ENCODE measurements at places on chromosomes 5 and 9.

GRCh38 chr9:36632892-36633291, 60.2 kb downstream of the MELK start:
- DNase-seq, result no peak

DNA sequence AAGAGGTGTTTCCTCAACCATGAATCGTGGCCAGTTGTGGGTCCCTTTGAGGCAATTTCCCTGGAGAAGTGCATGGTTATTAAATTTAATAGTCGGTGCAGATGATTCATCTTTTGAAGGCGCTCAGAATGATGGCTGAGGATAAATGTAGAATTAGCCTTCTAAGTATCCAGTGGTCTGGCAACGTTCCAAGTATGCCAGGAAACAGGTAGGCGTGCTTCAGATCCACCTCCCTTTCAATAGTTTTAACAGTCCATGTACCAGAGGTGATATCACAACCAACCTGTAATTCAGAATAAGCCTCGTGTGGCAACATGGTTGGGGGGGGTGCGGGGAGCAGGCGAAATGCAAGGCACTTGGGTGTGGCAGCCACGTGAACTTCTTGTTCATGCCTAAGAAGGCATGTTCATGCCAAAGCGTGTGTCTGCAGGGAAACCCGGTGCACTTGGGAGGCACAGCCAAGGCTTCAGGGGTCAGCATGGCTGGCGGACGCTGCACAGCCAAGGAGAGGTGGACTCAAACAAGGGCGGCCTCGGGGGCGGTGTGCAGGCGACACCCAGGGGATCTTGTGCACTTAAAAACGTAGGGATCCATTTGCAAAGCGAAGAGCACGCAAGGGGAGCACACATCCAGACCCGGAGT, 5.2 kb upstream of the NKD2 start:
- DNase-seq, result no peak

DNA sequence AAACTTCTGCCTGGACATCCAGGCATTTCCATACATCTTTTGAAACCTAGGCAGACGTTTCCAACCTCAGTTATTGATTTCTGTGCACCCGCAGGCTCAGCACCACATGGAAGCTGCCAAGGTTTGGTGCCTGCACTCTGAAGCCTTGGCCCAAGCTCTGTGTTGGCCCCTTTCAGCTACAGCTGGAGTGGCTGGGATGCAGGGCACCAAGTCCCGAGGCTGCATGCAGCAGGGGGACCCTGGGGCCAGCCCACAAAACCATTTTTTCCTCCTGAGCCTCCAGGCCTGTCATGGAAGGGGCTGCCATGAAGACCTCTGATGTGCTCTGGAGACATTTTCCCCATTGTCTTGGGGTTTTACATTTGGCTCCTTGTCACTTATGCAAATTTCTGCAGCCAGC, 49.9 kb downstream of the NFX1 start:
- no peak for DNase-seq

DNA sequence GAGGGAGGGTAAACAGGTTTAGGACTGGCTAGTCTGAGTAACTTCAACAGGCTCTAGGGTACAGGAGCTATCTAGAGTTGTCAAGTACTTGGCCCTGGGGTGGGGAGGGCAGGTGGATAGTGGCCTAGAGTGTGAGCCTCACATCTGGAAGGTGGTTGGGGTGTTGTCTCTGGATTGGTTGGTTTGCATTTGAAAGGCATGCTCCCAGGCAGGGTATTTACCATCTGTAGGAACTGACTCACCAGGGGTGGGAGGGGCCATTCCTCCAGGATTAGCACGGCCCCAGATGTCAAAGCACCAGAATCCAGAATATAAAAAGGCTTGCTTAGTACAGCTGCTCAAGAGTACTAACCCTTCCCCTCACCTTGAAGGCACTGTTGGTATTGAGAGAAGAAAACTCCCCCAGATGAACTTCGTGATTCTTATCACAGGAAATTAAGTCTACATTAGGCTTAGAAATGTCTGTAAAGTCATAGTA, 193.3 kb downstream of the NTRK2 start:
- DNase-seq, result no peak

DNA sequence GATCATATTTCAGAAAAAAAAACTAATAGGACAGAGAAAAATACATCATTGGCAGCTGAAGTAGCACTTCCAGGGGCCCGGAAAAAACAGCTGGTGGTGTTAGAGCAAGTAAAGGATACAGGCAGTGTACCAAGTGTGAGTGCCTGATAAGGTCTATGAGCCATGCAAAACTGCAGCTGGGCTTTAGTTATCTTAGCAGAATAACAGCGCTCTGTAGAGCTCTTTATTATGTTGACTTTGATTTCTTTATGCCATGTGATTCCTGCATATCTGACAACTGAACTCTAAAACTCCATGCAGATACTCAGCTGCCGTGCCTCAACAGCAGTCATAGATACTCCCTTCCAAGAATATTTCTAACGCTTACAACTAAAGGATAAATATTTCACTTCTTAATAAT, 119.5 kb downstream of the CAAP1 start:
- DNase-seq, result no peak

- DNase-seq, result no peak
Measured at GRCh38 chr5:11905206-11905605, 960 bp upstream of the CTNND2 start.

- no peak for DNase-seq
Measured at GRCh38 chr5:31880449-31880848, 241.5 kb downstream of the PDZD2 start.

- no peak for DNase-seq
Measured at GRCh38 chr9:131395157-131396098, 1.5 kb downstream of the PRRC2B start.

DNA sequence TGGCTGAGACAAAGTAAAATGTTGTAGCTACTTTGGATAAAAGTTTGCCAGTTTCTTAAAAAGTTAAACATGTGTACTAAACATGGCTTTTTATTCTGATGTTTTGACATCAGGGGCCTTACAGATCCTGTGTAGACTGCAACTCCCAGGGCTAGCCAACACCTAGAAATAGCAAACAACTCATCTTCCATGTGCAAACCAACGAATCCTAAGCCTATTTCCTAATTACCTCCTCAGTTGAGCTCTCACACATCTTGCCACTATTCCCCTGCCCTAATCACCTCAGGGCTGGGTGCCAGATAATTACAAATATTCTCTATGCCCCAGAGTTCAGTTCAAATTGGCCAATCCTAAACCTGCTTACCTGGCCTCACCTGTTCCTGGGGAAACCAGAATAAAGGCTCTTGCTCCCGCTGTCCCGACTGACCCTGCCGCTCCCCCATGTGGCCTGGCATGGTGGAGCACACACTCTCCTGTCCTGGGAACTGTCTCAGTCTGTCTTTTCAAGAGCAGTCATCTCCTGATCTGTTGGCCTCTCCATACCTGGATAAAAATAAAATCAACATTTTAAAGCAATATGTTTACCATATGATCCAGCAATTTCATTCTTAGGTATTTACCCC, 37.1 kb upstream of the FAM169A start:
- DNase-seq, result no peak

DNA sequence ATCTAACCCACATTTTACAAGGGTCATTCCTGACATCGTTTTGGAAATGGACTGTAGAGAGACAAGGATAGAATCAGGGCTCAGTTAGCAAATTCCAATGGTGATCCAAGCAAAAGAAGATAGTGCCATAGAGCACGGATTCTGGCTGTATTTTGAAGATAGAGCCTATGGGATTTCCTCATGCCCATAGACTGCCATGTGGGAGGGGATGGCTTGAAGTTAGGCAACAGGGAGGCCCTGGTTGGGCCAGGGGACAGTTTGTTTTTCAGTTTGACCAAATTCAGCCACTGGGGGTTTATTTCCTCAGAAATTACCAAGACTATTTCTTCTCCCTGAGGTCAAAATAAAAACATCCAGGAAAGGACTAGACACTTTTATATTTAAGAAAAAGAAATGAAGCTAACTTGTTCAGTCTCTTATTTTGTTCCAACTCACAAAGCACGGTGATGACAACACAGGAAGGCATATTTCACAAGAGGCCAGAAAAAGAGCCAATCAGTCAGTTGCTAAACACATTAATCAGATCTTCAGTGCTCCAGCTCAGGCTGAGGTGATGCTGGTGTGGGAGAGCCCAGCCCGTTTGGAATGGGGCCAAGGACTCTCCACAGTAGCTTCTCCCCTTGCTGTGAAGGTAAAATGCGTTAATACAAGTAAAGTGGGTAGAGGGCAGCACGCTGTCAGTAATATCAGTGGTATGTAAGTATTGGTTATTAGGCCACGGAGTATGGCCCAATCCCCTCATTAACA, 4.4 kb upstream of the DCTN4 start:
- DNase-seq, result no peak

DNA sequence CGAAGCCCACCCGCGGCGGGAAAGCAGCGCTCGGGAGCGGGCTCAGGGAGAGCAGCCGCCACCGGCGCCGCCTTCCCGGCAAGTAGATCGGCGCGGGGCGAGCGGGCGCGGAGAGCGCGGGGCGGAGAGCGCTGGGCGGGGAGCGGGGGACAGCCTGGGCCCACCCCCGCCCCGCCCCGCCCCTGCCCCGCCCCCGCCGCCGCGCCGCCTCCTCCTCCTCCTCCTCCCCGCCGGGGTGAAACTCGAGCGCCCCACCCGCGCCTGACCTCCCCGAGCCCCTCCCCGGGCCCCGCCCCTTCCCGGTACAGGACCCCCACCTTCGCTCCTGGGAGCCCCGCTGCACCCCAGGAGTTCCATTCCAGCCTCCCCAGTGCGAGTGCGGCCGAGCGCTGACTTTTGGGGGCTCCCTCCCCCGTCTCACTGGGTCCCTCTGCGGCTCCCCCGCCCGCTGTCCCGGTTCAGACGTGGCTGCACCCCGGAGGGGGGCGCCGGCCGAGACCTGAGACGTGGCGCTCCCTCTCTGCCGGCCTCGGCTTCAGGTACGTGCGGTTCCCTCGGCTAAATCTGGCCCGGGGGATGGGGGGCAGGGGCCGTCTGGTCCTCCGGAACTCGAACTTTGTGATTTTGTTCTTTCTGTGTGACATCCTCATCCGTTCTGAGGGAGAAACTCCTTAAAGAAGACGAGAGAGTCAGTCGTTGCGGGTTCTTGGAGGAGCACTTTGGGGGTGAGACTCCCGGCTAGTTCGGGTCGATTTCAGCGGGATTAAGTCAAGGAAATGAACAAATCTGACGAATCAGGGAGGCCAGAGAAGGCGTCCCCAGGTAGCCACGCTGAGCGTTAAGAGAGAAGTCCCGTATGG, at the start of gene SEMA5A:
Gene SEMA5A, minus strand, starts transcription at position 84 of the 860 bp plus-strand sequence. CDS start 166,129 bp downstream, outside the sequence.
- DNase-seq, result no peak

DNA sequence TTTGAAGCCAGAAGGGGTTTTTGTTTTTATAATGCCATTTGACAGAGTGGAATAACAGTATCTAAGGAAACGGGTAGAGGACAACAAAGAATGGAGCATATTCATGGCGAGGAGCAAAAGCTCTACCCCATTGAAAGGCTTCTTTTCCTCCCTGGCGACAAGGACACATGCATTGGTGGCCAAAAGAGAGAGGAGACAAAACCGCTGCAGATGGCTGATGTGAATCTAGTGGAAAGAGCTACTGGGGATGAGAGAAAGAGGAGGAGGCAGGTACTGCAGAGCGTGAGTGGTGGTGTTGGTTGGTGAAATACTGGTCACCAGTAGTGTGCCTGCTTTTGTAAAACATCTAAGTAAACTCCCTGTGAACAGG, 491 bp downstream of the APC start:
- no peak for DNase-seq

GRCh38 chr5:55096182-55096581, 6.3 kb upstream of the GZMA start:
- DNase-seq, result no peak

- DNase-seq, result no peak
Measured at GRCh38 chr5:158553962-158554336, 545.8 kb downstream of the EBF1 start.

- DNase-seq, result no peak
Measured at GRCh38 chr5:117327511-117327910, 752.9 kb upstream of the SEMA6A start.

- no peak for DNase-seq
Measured at GRCh38 chr9:4936277-4936676, 48.8 kb upstream of the JAK2 start.

DNA sequence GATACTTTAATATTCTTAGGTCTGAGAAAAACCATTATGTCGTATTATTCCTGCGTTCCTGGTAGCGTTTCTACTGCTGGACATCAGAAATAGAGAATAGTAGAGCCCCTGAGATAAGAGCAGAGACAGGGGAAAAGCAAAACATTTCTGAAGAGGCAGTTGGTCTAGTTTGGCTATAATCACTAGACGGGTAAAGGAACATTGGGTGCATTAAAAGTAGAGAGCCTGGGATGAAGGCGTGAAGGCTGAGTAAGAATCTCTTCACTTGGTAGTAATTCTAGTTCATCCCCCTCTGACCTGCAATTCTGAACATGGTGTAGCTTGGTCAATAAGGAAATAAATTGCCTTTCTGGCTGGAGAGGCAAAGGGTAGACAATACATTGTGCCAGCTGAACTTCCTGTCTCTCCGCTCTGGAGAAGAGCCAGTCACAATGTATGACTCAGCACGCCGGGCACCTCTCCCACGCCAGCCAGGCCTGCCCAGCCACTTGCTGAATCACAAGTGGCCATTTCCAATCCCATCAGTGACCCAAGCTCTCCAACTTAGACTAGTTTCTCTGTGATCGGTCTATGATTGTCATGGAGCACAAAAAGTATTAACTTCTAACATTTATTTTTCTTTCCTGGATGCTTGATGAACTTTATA, 75.4 kb downstream of the STK32A start:
- no peak for DNase-seq

DNA sequence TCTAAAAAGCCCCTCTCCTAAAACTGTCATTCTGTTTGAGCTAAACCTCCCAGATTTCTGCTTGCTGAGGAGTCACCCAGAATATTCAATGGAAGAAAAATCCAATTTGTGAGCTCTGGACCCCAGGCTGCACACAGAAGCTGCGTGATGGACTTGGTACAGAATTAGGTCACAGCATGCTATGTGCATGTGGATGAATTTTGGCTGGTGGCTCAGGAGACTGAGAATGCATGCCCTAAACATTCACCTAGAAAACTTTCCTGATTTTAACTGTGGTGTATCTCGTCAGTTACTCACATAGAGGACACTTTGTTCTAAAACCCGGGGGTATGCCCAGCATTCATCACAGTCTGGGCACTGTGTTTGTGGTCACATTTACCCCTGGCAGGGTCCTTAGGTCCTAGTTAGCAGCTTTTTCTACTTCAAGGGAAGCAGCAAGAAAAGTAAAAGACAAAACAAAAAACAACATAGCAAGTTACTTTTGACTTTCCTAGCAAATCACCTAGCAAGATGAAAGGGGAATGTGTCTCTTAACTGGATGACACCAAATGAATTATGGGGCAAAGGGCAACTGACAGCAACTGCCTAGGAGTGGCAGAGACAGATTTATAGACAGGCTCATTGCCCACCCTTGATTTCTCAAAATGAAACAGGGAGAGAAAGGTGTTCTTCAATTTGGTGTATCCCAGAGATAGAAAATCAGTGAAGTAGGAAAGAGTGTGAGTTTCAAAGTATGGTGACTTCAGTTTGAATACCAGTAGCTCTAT, 8.3 kb upstream of the SHROOM1 start:
- no peak for DNase-seq

GRCh38 chr9:113997610-113998009, 80.5 kb downstream of the AMBP start:
- DNase-seq, result no peak

- no peak for DNase-seq
Measured at GRCh38 chr9:77595426-77596095, 52.6 kb downstream of the GNA14 start.

All from cortex of kidney (tissue), 1 donor.